ENCODE measurements at places on chromosomes 7 and 10. TPM values are rescaled to one million over a fixed set of nuclear protein-coding genes. Genes with fewer than 3 reads are reported as not detected.

DNA sequence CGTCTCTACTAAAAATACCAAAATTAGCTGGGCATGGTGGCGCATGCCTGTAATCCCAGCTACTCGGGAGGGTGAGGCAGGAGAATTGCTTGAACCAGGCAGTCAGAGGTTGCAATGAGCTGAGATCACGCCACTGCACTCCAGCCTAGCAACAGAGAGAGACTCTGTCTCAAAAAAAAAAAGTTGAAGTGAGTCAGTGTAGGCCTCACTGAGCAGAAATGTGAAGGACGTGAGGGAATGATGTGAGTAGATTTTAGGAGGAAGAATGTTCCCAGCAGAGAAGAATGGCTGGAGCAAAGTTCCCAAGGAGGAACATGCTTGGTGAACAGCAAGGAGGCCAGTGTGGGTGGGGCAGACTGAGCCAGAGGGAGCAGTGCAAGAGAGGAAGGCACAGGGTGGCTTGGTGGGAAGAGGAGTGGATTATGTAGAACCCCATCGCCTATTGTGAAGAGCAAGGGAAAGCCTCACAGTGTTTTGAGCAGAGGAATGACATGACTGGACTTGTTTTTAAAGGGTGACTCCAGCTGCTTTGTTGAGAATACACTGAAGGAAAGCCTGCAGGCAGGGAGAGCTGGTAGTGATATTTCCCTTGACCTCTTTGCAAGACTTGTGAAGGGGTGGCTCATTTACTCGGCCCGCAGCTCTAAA lies 708.7 kb downstream of the SUGCT start:
- DNase-seq = no peak
- no peaks in the 10 kb centered on the region for H3K27me3 ChIP-seq
- peaks cover 2% of the 10 kb centered on the region for H3K36me3 ChIP-seq
- no peaks in the 10 kb centered on the region for H3K4me1 ChIP-seq
- no peak overlapping the region for H3K4me3 ChIP-seq

GRCh38 chr10:84542522-84543490 lies 214.4 kb downstream of the CCSER2 start:
- H3K4me1 ChIP-seq = peaks cover 5% of the 10 kb centered on the region
- DNase-seq = no peak
- H3K27me3 ChIP-seq = peaks cover 34% of the 10 kb centered on the region
- H3K27ac ChIP-seq = no peak overlapping the region
- H3K36me3 ChIP-seq = no peaks in the 10 kb centered on the region

DNA sequence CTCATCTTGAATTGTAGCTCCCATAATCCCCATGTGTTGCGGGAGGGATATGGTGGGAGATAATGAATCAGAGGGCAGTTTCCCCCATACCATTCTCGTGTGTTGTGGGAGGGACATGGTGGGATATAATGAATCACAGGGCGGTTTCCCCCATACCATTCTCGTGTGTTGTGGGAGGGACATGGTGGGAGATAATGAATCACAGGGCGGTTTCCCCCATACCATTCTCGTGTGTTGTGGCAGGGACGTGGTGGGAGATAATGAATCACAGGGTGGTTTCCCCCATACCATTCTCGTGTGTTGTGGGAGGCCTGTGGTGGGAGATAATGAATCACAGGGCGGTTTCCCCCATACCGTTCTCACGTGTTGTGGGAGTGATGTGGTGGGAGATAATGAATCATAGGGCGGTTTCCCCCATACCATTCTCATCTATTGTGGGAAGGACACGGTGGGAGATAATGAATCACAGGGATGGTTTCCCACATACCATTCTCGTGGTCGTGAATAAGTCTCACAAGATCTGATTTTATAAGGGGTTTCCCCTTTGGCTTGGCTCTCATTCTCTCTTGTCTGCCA lies 271.0 kb downstream of the MAD1L1 start:
- H3K4me1 ChIP-seq = peaks cover 30% of the 10 kb centered on the region
- no peaks in the 10 kb centered on the region for H3K27me3 ChIP-seq
- DNase-seq = peak; percentile 80
- H3K36me3 ChIP-seq = peaks cover 62% of the 10 kb centered on the region

- no peaks in the 10 kb centered on the region for H3K27me3 ChIP-seq
- H3K4me1 ChIP-seq = peaks cover 30% of the 10 kb centered on the region
- DNase-seq = no peak
- no peak overlapping the region for H3K27ac ChIP-seq
These were observed 39.0 kb downstream of the TET1 start for GRCh38 chr10:68598978-68599770.

Gene TBXAS1
- 3.9 TPM for total RNA-seq

GRCh38 chr10:93604146-93604545 lies 3.1 kb upstream of the RBP4 start:
- peaks cover 59% of the 10 kb centered on the region for H3K27me3 ChIP-seq
- no peaks in the 10 kb centered on the region for H3K4me1 ChIP-seq
- peaks cover 1% of the 10 kb centered on the region for H3K36me3 ChIP-seq
- no peak for DNase-seq
- H3K27ac ChIP-seq = no peak overlapping the region
- no peak overlapping the region for H3K4me3 ChIP-seq

Gene CDHR3
- 0.51 TPM for total RNA-seq

DNA sequence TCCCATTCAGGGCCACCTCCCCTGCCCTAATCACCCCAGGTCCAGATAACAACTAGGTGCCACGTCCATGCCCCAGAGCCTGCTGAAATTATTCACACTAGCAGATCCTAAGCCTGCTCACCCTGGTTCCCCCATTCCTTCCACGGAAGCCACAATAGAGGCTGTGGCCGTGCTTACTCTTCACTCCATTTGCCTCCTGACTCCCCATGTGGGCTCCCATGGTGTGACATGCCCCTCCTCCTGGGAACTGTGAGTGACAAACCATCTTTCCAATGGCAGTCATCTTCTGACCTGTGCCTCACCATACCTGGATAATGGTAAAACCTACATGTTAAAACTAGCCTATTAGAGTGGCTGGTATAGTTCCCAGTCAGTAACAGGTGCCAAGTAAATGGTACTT lies 216.2 kb upstream of the PRKCQ start:
- H3K4me1 ChIP-seq = no peaks in the 10 kb centered on the region
- H3K36me3 ChIP-seq = no peaks in the 10 kb centered on the region
- no peak overlapping the region for H3K27ac ChIP-seq
- peaks cover 6% of the 10 kb centered on the region for H3K27me3 ChIP-seq
- H3K4me3 ChIP-seq = no peak overlapping the region
